ENCODE measurements at places on chromosomes 3 and 15.

- no peak for DNase-seq
Observed at GRCh38 chr15:60612400-60613048, 133.6 kb upstream of the ICE2 start.

- DNase-seq: peak; percentile 80
Observed at GRCh38 chr3:184582646-184583577, 21.3 kb downstream of the EPHB3 start.

- DNase-seq: peak; percentile 66
Observed at GRCh38 chr3:160395297-160395696, 3.7 kb downstream of the IFT80 start.

GRCh38 chr15:33040496-33040895 lies 154.0 kb downstream of the FMN1 start:
- no peak for DNase-seq

DNA sequence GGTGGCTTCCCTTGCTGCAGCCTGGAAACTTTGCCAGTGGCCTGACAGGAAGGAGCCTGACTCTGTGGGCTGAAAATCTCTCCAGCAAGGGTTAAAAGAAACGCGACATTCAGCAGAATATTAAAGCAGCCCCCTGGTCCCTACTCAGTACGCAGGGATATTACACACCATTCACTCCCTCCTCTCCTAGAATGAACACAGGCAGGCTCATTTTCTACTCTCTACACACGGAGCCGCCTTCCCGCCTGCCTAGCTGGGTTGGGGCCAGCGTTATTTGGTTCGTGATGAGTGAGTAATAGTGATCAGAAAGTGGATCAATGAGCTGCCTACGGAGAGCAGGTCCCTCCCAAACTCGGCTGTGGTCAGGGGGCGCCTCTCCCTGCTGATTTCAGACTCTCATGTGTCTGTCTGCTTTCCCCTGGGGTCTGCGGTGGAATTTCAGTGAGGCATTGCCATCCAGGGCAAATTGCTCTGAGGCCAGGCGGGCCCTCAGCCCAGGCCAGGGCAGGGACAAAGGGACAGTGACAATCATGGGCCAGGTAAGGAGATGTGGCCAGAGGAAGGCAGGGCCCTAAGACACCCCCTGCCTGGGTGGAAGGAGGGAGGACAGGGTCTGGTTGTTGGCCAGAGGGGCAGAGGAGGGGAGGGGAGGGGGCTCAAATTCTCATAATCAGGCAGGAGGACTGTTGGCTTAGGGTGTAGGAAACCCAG lies 2.8 kb downstream of the EPHB1 start:
- DNase-seq: peak; percentile 57

- no peak for DNase-seq
Observed at GRCh38 chr15:38506997-38507396, 53.1 kb downstream of the FAM98B start.

- DNase-seq: no peak
Observed at GRCh38 chr15:45799508-45799907, 164.7 kb downstream of the SQOR start.
